CD4-positive, alpha-beta T cell treated with Interleukin-2 at 100 ng/mL for 4 hours (primary cell): ENCODE measurements at places on chromosomes 12 and 14.

DNA sequence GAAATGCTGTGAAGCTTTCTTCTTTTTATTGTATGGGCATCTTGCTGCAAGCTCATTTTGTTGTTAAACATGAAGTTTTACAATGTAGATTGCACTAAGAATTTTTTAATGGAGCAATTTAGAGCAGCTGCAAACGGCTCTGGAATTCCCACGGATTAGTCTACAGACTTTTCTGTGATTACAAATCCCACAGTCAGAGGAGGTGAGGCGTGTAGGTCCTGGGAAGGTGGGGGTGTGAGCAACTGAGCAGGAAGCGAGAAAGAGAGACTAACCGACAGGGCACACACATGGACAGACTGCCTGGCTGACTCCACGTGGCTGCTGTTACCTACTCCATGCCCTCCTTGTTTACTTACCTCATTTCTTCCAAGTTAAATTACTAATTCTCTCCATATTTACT, 348.5 kb downstream of the NPAS3 start:
- DNase-seq: no peak

- no peak for DNase-seq
Measured at GRCh38 chr12:98727196-98727595, 82.1 kb downstream of the APAF1 start.

GRCh38 chr12:65022960-65023359, 98.1 kb downstream of the WIF1 start:
- no peak for DNase-seq

DNA sequence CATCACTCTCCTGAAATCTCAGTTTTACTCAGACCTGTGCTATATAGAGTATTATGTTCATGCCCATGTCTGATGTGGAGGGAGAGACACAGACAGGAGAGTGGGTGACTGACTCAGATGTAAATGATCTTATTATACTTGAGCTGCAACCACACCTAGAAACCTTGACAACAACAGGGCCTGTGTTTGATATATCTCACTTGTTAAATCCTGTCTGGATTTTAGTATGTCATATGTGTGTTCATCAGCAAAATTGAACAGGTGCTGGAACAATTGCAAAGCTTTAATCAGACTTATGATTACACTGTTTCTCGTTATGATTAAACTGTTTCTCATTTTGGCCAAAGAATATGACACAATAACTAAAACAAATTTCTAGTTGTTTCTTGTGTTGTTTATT, 37.7 kb downstream of the DIP2B start:
- DNase-seq: peak; percentile 63

GRCh38 chr12:121494093-121494787, 86.6 kb downstream of the KDM2B start:
- DNase-seq: peak; percentile 62

DNA sequence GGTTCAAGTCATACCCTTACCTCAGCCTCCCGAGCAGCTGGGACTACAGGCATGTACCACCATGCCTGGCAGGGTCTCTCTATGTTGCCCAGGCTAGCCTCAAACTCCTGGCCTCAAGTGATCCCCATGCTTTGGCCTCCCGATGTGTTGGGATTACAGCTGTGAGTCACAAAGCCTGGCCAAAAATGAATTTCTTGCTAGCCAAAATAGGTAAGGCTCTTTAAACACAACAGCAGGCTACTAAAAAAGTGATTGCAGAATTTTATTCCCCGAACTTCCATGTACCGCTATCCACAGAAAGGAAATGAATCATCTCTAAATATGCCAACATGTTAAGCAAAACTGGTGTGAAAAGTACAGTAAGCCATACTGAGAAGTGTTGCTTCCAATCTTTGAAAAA, 50.6 kb downstream of the WDHD1 start:
- DNase-seq: no peak

GRCh38 chr12:6607751-6608591, 792 bp upstream of the CHD4 start:
- peak; percentile 58 for DNase-seq
